Left lung (tissue), 14 donors: ENCODE measurements at places on chromosomes 5 and 9. TPM values are rescaled to one million over a fixed set of nuclear protein-coding genes. Genes with fewer than 3 reads are reported as not detected.

DNA sequence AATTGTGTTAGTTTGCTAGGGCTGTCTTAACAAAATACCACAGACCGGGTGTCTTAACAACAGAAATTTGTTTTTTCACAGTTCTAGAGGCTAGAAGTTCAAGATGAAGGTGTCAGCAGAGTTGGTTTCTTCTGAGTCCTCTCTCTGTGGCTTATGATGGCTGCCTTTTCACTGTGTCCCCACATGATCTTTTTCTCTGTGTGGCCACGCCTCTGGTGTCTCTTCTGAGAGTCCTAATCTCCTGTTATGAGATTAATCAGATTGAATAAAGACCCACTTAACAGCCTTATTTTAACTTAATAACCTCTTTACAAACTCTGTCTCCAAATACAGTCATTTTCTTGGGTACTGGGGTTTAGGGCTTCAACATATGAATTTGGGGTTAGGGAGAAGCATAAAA lies 561.1 kb downstream of the NR2F1-AS1 start:
- no peak for DNase-seq

DNA sequence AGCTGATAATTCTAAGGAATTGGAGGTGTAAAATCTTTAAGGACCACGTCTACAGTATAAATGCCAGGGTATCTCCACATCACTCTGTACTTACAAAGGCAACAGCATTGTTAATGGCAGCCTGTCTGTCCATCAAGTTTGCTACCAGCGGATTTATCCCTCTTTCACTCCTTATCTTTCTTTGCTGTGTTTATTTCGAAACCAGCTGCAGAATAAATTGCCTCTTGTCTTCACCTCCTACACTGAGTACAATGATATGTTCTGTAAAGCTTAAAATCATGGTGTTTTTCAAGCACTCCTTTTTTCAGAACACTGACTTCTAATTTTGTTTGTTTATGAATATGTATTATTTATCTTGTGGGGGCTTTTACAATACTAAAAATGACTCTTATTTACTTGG lies 1088.1 kb downstream of the NR2F1-AS1 start:
- DNase-seq, result no peak

- no peak for DNase-seq
Measured at GRCh38 chr9:100282388-100282719, 70.4 kb downstream of the TEX10 start.

Gene ITK
- total RNA-seq, result 8.1 TPM

DNA sequence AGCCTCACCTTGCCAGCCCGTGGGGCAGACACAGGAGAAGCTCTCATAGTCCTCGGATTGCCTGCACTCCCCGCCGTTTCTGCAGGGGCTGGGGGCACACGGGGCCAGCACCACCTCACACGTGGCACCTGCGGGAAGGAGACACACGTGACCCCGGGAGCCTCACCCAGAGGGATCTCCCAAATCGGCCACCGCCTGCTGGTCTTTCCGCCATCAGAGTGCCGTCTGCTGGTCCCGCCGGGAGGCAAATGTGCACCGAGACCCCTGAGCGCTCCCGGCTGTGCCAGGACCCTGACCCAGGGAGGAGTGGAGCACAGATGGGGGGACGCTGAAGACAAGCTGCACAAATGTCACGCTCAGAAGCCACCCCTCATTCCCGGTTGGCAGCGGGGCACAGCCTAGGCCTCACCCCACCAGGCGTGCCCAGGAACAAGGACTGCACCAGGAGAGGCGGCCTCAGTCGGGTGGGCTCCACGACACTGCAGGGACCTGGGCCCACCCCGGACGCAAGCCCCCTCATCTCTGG lies 28.4 kb upstream of the SEC16A start:
- DNase-seq, result no peak
